ENCODE measurements at places on chromosomes 7 and 10.

DNA sequence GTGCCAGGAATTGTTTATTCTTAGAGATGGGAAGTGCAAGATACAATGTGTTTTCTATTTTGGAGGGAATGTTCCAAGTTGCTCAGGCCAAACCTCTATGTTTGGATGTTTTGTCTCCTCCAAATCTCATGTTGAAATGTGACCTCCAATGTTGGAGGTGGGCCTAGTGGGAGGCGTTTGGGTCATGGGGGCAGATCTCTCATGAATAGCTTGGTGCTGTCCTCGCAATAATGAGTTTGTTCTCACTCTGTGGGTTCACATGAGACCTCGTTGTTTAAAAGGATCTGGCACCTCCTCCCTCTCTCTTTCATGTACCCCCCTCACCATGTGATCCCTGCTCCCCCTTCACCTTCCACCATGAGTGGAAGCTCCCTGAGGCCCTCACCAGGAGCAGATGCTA lies 8.3 kb upstream of the GDF10 start:
- no peak for DNase-seq

DNA sequence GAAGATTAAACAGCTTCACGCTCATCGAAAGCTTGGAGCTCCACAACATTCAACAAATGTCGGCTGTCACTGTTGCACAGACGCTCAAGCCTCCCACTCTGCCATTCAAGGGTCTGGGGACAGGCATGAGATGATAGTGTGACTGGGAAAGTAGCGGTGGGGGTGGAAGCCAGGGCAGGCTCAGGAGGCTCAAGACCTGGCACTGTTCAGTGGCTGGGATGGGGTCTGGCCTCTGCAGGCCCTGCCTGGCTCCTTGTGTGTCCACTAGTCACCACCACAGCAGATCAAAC lies 13.5 kb upstream of the GTPBP4 start:
- DNase-seq = no peak

- DNase-seq = no peak
Observed at GRCh38 chr10:101038484-101038883, 7.5 kb downstream of the SFXN3 start.

DNA sequence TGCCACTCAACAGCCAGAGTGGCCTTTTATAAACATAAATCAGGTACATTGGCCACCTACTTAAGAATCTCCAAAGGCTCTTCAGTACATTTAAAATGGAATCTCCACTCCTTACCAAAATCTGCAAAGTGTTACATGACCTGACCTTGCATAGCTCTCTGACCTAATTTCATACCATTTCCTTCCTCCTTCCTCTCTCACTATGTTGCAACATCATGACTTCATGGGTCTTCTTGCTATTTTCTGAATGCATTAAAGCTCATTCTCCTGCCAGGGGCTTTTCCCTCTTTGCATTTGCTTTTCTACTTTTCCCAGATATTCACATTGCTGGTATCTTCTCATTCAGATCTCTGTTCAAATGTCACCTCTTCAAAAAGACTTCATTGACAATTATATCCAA lies 22.1 kb upstream of the PPP1R17 start:
- DNase-seq = peak; percentile 8

DNA sequence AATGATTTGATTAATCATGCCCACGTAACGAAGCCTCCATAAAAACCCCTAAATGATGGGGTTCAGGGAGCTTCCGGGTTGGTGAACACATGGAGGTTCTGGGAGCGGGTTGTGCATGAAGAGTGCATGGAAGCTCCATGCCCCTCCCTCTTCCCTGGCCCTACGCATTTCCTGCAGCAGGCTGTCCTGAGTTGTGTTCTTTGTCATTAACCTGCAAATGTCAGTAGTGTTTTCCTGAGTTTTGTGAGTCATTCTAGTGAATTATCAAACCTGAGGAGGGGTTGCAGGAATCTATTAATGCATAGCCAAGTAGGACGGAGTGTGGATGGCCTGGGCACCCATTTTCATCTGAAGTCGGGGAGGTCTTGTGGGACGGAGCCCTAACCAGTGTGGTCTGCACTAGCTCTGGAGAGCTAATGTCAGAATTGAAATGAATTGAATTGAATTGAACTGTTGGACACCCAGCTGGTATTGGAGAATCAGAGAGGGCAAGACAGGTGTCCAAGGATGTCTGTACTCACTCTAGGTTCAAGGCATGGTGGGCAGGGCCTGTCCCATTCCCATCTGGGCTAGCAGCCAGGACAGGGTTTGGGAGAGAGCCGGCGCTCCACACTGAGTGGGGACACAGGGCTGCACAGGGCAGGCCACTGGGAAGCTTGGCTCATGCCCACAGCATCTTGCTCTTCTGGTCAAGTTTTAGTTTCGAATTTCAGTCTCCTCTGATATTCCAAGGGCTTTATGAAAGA lies 22.3 kb upstream of the ARHGAP22 start:
- no peak for DNase-seq

DNA sequence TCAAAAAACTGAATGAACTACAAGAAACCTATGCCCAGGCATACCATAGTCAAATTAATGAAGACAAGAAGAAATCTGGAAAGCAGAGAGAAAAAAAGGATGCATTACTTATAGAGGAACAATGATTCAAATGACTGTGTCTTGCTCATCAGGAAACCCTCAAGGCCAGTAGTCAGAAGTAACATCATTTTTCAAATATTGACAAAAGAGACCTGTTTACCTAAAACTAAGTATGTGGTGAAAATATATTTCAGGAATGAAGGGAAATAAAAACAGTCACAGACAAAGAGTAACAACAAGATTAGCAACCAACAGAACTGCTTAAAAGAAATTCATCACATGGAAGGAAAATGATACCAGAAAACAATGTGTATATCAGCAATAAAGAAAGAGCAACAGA lies 128.4 kb downstream of the ALOX5 start:
- DNase-seq = no peak

DNA sequence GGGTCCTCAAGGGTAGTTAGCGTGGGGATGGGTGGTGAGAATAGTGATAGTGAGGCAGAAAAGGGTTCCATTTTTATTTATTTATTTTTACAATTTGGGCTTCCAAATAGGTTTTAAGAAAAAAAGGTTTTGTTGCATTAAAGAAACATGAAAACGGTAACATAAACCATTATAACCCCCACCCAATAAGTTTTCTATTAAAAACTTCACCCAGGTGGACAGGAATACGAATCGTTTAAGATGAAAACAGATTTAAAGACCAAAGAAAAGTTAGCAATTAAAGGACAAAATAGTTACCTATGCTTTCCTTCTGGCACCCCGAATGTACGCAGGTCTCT lies 78.7 kb downstream of the ZFAND4 start:
- no peak for DNase-seq

- no peak for DNase-seq
Observed at GRCh38 chr7:13848681-13849131, 140.8 kb downstream of the ETV1 start.

DNA sequence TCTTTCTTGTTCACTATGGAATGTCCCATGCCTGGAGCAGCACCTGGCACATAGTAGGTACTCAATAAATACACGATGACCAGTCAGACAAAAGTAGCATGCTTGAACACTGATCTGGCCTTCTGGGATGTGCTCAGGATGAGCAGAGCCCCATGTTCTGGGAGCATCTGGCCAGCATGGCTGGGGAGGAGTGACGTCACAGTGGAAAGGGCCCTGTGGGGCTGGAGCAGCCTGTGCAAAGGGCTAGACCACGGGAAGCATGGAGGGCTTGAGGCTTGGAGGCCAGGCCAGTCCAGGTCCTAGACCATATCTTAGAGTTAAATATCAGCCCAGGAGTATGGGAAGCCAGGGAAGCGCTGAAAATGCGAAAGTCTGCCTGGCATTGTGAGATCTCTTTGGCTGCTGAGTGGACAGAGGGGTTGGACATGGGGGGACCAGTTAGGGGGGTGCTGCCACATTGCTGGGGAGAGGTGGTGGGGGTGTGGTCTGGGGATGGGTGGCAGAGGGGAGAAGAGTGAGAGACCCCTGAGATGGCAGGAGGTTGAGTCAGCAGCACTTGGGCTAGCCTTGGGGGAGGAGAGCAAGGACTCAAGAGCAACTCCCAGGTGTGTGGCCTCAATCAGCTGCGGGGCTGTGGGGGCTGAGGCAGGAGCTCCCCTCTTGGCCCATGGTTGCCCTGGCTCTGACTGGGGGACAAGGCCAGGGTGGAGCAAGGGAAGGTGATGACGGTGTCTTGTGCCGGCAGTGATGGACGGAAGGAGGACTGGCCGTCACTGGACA lies 34.9 kb downstream of the ZCCHC24 start:
- DNase-seq = no peak

GRCh38 chr10:11631890-11632587 lies 20.6 kb upstream of the USP6NL start:
- no peak for DNase-seq

DNA sequence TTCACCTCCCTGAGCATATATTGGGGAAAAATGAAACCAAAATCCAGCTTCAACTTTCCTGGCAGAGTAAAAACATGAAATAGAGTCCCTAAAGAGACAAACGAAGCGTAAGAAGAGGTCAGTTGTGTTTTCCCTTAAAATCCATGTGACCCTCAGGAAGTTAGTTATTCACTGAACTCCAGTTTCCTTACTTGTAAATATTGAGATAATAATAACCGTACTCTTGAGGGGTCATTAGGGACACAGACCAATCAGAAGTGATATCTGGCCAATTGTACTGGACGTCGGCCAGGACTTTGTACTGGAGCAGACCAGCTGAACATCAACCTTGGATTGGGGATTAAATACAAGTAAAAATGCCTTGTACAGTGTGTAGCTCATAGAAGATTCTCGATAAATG lies 167.0 kb downstream of the GATA3 start:
- DNase-seq = no peak

DNA sequence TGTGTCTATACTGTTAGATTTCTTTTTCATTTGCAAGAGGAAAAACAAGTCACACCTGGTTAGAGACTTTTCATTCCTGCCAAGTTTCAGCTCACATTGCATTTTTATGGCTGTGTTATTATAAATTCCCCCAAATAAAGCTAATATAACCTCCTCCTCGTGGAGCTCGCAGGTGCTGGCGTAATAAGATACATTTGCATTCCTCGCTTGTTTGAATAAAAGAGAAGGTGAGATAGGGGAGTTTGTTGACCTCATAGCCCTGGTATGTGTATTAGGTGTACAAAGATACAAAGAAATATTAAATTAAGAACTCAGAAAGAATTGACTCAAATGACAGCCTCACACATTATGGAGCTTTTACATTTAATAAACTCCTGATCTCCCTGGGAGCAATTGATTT lies 257.7 kb upstream of the SP8 start:
- no peak for DNase-seq

- DNase-seq = no peak
Observed at GRCh38 chr10:61780732-61781131, 118.0 kb downstream of the CABCOCO1 start.

- no peak for DNase-seq
Observed at GRCh38 chr7:102193806-102194205, 92.9 kb upstream of the SH2B2 start.

DNA sequence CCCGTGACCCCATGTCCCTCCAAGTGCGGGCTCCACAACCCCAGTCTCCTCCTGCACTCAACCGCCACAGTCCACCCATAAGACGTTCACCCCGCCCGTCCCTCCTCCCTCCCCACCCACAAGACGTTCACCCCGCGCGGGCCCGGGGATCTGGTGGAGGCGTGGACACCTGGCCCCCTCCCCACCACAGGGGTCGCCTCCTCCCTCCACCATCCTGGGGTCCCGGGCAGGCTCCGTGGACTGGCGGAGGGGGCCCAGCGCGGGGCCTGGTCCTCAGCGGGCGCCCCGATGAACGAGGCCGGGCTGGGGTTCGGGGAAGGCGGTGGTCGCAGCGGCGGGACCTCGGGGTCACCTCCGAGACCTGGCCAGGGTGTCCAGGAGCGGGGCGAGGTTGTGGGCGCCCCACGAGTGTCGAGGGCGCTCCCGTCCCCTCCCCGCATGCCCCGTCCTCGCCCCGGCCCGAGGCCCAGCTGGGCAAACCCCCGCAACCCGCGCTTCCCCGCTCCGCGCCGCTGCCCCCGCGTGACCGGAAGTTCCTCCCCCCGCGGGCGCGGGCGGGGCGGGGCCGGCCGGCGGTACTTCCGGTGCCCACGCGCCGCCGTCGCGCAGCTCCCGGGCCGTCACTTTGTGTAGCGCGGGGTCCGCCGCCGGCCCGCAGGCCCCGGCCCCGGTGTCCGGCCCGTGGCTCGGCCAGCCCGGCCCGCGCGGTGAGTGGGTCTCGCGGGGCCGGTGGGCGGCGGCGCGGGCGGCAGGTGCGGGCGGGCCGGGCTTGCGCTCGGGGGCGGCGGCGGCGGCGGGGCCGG lies at the start of gene ZNF316:
TSS of gene ZNF316 (plus strand) at position 578 of the 803 bp plus-strand sequence. CDS start 5,092 bp downstream, outside the sequence.
- peak; percentile 56 for DNase-seq

- DNase-seq = no peak
Observed at GRCh38 chr10:48744587-48744986, 59.9 kb downstream of the WDFY4 start.

DNA sequence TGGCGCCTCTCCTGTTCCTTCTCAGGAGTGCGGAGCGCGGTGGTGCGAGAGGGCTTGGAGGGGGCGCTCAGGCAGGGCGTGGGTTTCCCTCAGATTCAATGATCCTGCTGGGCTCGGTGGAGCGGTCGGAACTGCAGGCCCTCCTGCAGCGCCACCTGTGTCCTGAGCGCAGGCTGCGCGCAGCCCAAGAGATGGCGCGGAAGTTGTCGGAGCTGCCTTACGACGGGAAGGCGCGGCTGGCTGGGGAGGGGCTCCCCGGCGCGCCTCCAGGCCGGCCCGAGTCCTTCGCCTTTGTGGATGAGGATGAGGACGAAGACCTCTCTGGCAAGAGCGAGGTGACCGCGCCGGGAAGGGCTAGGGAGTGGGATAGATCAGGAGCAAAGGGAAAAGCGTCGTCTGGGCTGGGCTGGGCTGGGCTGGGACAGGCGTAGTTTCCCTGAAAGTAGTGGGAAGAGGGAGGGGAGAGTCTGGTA lies 17.0 kb downstream of the FAM131B start:
- DNase-seq = peak; percentile 70

DNA sequence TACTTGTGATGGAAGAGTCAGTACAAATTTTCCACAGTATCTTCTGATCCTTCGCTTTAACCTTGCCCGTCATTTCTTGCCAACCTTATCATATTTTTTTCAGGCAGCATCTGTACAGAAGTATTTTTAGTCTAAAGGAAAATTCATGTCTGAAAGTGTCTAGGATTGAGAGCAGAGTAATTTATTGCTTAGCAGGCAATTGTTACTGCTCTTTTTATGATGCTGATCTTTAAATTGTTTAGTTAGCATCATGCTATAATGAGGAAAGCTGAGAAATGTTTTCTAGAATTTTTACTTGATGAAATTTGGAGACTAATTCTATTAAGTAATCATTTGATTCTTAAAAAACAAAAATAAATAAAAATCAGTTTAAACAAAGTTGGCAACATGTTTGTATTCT lies 20.6 kb downstream of the KAT6B start:
- peak; percentile 28 for DNase-seq

DNA sequence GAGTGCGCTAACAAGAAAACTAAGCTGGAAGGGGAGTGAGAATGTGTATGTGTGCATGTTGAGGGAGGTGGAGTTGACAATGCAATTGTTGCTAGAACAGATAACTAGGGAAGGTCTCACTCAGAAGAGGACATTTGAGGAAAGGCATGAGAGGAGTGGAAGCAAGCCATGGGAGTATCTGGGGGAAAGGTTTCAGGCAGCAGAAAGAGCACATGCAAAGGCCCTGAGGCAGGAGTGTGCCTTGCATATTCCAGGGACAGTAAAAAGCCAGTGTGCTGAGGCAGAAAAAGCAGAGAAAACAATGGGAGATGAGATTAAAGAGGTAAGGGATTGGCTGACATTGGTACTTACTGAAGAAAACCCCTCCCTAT lies 149.6 kb upstream of the ADO start:
- DNase-seq = no peak
